ENCODE measurements at places on chromosomes 12 and 14.

DNA sequence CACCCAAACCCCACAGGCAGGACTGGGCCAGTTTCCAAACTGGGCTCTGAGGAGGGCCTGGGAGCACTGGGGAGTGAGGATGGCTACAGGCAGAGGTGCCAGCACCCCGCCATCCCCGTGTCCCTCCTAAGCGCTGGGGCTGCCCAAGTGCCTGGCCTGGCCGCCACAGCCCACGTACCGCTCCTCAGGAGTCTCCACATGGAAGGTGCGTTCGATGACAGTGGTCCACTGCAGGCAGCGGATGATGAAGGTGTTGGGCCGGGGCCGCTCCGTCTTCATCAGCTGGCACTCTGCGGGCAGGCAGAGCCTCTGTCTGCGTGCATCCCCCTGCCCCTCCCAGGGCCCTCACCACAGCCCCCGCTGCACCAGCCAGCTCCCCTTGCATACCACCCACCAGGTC is 19.1 kb downstream of the AKT1 start:
- DNase-seq = no peak

DNA sequence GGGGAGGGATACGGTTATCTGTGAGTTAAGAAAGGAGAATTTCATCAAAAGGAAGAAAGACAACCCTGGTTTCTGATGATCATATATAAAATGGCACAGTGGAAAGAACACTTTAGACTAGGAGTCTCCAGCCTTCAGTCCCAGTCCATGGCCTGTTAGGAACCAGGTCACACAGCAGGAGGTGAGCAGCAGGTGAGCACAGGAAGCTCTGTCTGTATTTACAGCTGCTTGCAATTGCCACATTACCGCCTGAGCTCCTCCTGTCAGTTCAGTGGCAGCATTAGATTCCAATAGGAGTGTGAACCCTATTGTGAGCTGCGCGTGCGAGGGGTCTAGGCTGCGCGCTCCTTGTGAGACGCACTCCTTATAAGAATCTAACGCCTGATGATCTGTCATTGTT is 137.9 kb downstream of the BTG1 start:
- DNase-seq = no peak

GRCh38 chr12:27975222-27976136 is 2.9 kb upstream of the PTHLH start:
- no peak for DNase-seq

GRCh38 chr14:60220917-60221316 is 28.1 kb upstream of the PPM1A start:
- no peak for DNase-seq
